ENCODE measurements at places on chromosomes 5 and 9.

GRCh38 chr5:126274076-126274762 lies 149.0 kb upstream of the GRAMD2B start:
- DNase-seq: no peak

DNA sequence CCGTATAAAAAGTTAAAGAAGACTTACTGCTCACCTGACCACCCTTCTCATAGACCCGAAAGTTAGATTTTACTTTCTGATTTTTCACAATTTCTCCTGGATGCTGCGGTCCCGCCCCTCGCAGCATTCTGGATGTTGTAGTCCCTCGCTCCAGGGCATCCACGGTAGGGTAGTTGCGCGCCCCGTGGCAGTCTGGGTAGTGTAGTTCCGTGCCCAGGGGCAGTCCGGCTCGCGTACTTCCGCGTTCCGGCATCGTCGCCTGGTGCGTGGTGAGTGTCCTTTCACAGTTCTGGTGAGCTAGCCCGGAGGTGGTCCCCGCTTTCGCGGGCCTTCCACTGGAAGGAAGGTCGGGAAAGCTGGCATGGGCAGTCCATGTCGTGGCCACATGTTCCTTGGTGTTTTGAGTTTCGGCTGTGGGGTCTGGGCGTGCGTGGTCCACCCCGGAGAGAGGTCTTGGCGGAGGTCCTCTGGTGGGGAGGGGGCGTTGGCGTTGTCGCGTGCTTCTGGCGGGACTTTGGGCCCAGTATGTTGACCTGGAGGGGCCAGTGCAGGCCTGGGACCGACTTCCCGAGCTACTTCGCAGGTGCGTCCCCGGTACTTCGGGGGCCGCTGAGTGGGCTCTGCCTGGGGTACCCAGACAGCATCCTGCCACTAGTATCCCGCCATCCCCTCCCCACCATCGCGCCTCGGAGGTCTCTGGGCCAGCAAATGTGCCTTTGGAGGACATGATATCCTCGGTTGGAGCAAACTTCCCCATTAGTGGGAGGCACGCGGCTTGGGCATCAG lies at the start of gene ZNF169:
TSS of gene ZNF169 (plus strand) at position 222 of the 786 bp plus-strand sequence. CDS start 19,515 bp downstream, outside the sequence.
- peak; percentile 99 for DNase-seq

GRCh38 chr9:107905308-107906020 lies 415.9 kb upstream of the KLF4 start:
- no peak for DNase-seq

DNA sequence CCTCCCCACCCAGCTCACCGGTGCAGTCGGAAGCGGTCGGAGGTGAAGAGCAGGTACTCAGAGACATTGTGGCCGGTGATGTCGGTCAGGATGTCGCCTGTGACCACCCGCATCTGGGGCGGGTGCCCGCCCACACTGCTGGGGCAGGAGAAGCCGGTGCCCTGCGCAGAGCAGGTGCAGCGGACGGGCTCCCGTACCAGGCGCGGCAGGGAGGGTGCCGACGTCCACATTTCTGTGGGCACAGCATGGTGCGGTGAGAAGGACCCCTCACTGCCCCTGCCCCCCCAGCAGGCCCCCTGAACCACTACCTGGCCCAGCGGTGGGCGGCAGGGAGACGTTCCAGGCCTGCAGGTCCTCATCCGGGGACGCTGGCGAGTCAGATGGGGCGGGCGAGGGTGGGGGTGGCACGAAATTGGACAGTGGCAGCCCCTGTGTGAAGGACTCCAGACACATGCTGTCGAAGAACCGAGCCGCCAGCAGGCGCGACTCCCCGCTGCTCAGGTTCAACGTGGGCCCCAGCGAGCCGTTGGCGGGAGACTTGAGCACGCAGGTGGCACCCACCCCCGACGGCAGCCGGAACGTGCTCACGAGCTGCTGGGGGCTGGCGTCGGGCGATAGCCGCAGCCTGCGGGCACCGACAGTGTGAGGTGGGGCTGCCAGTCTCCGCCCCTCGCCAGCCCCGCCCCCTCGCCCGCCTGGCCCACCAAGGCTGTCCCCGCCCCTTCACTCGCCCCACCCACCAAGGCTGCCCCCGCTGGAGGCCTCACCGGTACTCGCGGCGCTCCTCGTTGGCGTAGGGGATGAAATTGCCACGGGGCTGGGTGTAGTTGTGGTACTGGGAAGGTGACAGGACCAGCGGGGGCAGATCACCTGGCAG lies 15.1 kb downstream of the ABCA2 start:
- no peak for DNase-seq

GRCh38 chr5:134122530-134122929 lies 8.0 kb downstream of the TCF7 start:
- no peak for DNase-seq

- peak; percentile 12 for DNase-seq
Measured at GRCh38 chr5:43312699-43313034, 545 bp downstream of the HMGCS1 start.

DNA sequence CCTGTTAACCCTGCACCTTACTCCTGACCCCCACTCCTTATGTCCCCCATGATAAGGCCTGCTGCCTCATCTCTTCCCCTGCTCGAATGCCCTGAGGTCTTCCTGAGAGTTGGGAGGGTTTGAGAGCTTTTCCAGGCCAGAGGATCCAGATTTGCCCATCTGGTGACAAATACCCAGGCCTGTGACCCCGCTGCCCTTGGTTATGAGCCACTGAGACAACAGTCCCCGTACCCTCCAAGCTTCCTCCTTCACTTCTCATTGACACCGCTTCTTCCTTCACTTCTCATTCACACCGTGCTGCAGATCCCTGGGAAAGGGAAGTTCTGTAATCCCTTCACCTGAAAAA lies 593 bp downstream of the GM2A start:
- DNase-seq: no peak

GRCh38 chr9:89541798-89542197 lies 43.9 kb upstream of the SEMA4D start:
- DNase-seq: no peak

DNA sequence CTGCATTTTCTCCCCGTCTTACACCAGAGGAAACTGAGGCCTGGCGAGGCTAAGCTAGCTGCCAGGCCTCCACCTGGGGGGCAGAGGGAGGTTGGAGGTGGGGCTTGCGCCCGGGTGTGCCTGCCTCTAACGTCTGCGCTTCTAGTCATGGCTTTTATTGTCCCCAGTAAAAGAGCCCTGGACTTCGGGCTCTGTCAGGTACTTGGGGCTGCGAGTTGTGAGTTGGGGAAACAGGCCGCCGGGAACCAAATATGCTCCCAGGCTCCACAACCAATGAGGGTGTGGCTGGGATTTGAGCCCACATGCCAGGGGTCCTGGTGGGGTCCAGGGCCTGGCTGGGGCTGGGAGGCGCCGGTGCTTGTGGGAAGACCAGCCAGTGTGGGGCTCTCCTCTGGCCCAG lies 57.4 kb upstream of the NOTCH1 start:
- no peak for DNase-seq

DNA sequence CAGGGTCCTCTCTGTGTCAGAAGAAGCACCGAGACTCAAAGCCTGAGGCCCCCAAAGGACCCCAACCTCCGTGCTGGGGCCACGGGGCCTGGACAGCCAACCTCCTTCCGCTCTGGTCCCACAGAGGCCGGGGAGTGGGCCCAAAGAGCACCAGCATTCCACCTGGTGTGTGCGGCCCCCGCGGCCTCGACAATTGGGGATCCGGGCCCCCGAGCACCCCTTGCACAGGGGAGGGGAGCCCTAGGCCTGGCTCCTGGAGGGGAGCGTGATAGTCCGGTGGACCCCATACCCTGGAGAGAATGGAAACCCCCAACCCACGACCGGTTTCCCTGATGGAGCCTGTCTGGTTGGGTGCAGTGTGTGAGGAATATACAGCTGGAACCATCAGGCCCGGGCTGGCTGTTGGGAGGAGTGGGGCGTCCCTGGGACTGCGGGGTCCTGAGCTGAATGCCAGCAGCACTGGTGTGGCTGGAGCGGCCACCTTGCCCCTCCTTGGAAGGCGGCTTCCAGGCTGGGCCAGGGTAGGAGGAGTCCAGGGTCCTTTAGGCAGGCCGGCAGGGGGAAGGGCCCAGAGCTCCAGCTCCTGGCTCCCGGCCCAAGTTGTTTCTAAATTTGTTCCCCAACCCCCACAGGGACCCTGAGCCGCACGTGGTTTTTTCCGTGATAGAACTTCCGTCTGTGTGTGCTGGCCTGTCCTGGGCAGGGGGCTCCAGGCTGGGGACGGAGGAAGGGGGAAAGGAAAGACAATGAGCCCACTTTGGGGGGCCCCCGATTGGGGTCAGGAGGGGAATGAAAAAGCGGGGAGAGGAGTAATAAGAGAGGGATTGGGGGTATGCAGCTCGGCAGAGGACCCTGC lies 825 bp upstream of the TOR4A start:
- no peak for DNase-seq

DNA sequence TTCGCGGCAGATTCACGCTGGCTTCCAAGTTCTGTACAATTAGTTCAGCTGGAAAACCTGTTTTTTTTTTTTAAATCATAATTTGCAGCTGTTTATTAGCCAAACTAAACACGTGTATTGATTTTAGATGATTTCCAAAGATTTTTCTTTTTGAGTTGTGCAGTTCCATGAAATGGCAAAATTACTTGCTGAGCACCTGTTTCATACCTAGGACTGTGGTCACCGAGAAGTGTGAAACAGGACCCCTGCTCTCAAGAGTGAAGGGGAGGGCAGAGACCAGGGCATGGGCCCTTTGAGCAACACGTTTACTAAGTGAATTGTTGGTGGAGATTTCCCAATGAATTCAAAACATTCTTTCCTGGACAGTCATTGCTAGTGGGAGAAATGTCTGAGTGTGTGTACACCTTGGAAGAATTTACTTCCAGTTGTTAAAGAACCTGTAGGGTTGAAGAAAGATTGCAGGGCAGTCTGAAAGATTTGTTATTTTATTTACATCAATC lies 688 bp downstream of the SNX24 start:
- peak; percentile 48 for DNase-seq

DNA sequence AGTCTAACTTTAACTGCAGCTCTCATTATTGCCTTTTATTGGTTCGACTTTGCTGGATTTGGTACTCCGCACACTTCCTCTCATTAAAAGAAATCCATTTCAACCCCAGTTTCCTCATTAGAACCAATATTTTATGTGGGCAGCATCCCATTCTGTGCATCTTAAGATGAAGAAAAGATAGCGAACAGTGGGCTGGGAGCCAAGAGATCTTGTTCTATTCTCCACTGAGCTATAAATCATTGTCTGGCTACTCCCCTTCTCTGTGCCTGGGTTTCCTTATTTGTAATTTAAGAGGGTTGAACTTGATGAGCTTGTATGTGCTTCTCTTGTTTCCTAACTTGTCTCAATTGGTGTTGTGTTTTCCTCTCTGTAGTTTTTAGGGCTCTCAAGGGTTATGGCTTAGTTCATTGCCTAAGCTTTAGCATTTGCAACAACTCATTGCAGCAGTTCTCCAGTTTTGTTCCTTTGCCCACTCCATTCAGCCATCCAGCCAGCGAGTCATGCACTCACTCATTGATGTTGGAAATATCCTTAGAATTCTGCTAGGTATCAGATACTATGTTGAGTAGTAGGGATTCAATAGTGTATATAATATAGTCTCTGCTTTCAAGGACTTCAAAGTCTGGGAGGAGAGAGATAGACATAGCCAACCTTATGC lies 273.3 kb upstream of the TNC start:
- DNase-seq: no peak

DNA sequence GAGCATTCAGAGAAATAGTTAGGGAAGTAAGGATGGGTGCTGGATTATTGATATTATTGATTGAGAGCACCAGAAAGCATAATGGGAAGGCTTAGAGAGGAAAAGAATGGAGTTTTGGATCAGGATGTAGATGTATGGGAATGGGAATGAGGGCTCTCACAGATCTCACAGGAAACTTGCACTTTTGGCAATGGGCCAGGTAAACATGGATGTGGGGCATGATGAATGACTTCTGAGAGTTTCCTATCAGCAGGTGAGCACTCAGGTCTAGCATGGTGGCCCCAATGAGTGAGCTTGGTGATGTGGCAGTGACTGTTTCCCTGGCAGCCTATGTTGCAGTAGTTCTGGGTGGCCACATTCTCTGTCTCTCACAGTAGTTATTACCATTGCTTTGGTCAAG lies 283.8 kb downstream of the FBXL7 start:
- no peak for DNase-seq

- no peak for DNase-seq
Measured at GRCh38 chr5:41754857-41755256, 115.4 kb downstream of the OXCT1 start.

- DNase-seq: no peak
Measured at GRCh38 chr9:77647267-77648233, 572 bp downstream of the GNA14 start.

DNA sequence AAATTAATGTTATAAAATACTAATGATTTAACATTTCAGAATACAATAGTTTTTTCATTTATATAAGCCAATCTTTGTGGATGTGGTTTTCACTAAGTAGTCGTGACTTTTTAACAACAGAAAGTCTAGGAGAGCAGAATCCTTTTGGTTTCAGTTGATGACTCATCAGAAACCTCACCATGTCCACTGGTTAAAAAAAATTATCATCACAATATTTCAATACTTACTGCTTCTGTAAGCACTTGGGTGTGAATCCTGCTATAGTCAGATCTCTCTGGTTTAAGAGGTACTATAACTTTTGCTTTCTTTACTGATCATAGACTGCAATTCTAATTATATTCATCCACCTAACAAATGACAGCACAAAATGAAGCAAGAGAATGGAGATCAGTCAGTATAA lies 77.2 kb downstream of the MRPS30 start:
- DNase-seq: peak; percentile 19

DNA sequence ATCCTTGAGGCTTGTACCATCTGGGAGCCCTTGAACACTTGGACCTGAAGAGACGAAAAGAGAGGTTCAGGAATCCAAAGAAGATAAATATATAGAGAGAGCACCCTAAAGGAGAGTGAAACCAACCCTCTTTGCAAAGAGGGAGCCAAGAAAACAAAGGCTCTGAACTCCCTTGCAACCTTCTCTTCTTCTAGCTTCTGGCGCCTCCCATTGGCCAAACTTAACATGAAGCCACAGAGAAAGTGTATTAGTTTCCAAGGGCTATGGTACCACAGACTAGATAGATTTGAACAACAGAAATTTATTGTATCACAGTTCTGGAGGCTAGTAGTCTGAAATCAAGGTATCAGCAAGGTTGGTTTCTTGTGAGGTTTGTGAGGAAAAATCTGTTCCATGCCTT lies 175.1 kb downstream of the HCN1 start:
- peak; percentile 4 for DNase-seq

DNA sequence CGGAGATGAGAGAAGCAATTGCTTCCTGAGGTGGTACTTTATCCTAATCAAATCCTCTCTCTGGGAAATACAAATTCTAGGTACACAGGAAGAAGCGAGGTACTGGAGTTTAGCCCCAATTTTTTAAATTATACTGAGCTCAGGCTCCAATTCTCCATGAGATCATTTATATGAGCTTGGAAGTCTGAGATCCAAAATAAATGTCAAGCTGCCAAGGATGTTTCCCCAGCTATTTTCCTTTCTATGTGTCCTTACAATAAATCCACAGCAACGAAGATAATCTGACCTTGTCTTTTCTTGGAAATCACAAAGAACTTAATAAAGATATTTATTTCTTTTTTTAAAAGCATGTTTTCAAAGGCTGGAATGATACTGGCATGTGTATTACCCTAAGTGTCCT lies 597.3 kb downstream of the GABRG2 start:
- no peak for DNase-seq
